WTC11 (cell line): ENCODE measurements at places on chromosomes 13 and 19.

DNA sequence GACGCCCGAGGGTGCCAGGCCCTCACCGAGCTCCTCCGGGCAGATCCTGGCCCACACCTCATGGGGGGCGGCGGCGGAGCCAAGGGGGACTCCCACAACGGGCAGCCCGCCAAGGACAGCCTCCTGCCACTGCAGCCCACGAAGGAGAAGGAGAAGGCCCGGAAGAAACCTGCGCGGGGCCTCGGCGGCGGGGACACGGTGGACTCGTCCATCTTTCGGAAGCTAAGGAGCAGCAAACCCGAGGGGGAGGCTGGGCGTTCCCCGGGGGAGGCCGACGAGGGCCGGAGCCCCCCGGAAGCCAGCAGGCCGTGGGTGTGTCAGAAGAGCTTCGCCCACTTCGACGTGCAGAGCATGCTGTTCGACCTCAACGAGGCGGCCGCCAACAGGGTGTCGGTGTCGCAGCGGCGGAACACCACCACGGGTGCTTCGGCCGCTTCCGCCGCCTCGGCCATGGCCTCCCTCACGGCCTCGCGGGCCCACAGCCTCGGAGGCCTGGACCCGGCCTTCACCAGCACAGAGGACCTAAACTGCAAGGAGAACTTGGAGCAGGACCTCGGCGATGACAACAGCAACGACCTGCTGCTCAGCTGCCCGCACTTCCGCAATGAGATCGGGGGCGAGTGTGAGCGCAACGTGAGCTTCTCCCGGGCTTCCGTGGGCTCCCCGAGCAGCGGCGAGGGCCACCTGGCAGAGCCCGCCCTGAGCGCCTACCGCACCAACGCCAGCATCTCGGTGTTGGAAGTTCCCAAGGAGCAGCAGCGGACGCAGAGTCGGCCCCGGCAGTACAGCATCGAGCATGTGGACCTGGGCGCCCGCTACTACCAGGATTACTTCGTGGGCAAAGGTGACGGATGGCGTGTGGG lies 141.5 kb downstream of the DPF1 start:
- DNase-seq, result no peak

DNA sequence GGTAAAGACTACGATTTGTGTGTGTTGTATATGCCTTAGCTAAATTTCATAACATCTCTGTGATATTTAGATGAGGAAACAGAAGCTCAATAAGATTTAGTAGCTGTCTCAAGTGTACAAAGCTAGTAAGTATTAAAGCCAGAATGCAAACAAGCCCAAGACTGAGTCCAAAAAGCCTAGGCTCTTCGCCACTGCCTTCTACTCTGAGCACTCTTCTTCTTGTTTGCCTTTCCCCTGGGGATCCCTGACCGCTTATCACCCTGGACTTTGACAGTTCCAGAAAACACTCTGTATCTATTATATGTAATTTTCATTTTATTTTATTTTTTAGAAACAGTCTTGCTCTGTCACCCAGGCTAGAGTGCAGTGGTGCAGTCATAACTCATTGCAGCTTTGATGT lies 5.8 kb downstream of the TM9SF2 start:
- no peak for DNase-seq

DNA sequence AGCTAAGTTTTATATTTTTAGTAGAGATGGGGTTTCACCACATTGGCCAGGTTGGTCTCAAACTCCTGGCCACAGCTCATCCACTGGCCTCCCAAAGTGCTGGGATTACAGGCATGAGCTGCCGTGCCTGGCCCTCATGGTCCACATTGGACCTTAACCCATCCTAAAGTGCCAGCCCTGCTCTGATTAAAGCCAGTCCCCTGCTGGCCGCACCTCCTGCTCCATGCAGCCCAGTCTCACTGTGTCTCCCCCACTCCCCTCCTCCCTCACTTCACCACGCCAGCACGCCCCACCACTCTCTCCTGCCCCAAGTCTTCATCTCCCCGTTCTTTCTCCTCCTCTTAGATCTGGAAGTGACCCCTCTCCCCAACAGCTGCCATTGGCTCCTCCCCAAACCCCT lies 16.7 kb upstream of the SDHAF1 start:
- no peak for DNase-seq

DNA sequence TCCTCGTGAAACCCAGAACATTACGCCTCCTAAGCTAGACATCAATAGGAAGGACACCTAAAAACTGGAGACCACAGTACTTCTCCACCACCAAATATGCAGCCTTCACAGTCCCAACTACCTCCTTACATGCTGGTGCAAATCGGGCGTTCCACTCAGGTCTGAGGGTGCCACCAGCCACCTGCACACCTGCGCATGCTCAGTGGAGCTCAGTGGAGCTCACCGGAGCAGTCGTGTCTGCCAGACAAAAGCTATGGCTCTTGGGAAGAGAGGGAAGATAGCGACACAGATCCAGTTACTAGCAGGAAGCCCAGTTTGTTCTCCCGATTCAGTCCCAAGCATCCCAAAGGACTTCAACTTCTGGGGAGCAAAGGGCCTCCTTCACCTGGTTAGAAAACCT lies 237.1 kb downstream of the TSHZ3 start:
- no peak for DNase-seq

DNA sequence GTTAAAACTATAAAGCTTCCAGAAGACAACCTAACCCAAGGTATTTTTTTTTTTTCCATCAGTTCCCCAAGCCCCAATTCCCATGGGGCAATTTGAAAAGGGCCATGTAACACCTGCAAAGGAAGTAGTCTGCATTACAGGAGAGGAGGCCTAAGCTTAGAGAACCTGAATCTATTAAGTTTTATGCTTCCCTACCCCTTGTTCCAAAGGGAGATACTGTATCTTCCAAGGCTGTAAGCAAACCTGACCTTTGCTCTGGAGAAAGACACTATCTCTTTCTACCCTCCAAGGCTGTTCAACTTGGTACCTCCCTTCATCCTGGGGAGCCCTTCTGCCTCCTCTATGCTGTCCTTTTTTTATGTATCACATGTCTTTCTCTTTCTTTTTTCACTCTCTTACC lies 15.0 kb downstream of the KATNAL1 start:
- no peak for DNase-seq

DNA sequence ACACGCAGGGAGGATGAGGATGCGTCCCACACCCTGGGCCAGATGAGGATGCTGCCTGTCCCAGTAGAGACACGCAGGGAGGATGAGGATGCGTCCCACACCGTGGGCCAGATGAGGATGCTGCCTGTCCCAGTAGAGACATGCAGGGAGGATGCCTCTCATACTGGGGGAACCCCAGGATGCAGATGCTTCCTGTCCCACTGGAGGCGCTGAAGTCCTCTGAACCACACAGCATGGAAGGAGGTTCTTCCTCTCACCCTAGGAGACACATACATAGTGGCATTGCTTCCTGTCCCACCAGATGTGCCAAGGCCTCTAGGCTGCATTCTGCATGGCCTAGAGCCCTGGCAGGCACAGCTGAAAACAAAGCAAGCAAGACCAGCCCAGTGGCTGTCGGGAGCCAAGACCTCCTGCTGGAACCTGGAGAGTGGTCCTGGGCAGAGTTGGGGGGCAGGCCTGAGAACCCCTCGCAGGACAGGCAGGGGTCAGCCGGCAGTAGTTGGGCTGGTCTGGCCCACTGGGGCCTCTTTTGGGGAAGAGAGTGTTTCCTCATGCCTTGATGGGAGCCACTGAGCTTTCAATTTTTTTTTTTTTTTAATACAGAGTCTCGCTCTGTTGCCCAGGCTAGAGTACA lies 4.3 kb downstream of the HPN start:
- DNase-seq, result peak; percentile 63

GRCh38 chr13:27334774-27335435 lies 64.3 kb downstream of the RASL11A start:
- DNase-seq, result no peak

GRCh38 chr13:91326146-91326545 lies 21.3 kb upstream of the MIR17HG start:
- no peak for DNase-seq

DNA sequence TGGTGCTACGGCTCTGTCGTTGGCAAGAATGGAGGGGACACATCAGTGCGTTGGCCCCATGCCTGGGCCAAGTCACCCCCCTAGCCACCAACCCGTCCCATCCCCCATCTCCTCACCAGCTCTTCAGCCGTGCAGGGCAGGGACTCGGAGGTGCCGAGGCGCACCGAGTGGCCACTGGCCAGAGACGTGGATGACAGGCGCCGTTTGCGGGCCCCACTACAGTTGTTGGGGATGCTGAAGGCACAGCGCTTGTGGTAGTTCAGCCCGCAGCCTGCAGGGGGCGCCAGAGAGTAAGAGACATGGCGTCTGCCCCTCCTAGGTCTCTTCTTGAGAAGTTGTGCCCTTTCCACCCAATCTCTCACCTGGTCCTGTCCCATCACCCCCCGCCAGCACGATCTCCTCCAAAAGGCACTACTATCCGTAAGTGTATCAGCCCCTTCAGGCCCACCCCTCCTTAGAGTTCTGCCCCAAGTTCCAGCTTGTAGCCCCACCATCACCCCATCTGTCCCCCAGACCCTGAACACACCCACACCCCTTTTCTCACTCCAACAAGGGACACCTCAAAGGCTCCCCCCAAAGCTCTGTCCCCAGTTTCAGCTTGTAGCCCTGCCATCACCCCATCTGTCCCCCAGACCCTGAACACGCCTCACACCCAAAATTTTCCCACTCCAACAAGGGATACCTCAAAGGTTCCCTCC lies 12.4 kb downstream of the PRKD2 start:
- peak; percentile 96 for DNase-seq

- peak; percentile 32 for DNase-seq
Observed at GRCh38 chr19:44776402-44777096, 1.1 kb upstream of the CBLC start.

GRCh38 chr13:30355384-30355699 lies 48.0 kb upstream of the KATNAL1 start:
- DNase-seq, result peak; percentile 54

DNA sequence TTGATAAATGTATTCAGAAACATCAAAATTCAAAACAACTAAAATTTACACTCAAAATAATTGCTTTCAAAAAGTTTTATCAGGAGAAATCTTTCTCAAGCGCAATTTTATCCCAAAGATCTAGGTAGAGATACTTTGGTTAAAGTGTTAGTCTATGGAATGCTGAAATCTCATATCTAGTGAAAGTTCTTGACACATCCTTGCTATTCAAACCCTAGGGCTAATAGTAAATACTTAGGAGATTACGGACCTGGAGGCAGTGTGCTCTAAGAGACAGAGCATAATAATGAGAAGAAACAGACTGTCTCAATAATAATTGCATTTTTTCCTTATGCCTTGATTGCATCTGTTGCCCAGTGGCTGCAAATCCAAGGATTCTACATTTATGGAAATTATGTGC lies 330.8 kb downstream of the DACH1 start:
- DNase-seq, result no peak

DNA sequence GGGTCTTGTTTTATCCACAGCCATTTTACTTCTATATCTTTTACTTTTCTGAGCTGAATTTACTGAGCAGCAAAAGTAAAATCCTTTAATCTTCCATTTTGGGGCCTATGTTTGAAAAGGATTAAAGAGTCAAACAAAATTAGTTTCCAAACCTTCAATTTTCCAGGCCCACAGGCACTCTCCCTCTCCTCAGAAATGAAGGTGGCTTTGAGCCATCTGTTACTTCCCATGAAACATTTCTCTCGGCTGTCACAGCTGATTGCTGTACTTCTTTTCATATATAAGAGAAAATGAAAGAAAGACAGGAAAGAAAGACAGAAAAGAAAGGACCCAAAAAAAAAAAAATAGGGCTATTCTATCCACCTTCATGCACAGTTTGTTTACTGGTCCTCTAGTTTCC lies 194.9 kb downstream of the LACC1 start:
- DNase-seq, result no peak

DNA sequence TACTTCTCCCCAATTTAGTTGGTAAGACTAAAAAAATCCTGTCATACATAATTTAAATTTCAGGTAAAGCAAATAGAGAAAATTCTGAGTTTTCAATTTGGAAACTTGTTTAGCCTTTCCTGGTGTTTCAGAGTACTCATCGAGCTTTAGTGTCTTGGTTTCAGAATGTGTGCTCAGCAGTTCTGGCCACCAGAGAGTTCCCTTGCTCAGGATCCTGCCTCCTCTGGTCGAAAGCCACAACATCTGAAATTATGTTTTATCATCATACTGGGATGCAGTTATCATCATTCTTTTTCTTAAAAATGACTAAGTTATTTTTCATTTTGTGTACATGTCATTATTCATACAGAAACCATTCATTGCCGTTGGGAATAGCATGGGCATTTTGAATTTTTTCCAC lies 263.2 kb upstream of the SPRY2 start:
- no peak for DNase-seq

DNA sequence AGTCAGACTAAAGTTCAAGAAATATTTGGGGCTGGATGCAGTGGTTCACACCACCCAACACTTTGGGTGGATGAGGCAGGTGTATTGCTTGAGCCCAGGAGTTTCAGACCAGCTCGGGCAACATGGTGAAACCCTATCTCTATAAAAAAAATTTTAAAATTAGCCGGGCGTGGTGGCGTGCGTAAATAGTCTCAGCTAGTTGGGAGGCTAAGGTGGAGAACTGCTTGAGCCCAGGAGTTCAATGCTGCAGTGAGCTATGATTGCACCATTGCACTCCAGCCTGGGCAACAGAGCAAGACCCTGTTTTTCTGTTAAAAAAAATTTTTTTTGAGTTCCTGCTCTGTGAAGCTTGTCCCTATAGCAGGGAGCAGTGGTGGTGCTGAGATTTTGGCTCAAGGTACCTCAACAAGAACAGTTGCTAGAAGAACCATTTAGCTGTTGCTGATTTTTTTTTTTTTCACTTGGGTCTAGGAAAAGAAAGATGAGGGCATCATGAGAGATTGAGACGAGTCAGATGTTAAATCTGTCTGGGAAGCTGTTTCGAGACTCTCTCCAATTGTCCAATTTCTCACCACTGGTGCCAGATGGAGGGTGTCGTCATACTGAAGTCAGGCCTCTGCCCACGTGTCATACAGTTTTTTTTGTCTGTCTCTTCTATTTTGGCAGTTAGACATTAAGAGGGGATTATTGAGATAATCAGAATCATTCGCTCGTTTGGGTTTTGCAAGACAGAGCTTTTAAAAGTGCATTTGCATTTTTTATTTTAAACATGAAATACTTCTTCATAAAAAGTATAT lies 3.7 kb downstream of the SLC25A42 start:
- no peak for DNase-seq

GRCh38 chr13:102875256-102875655 lies 29.4 kb downstream of the ERCC5 start:
- DNase-seq, result no peak
